Diencephalon (tissue), 1 donor: ENCODE measurements at places on chromosomes 4 and X. TPM values are rescaled to one million over a fixed set of nuclear protein-coding genes. Genes with fewer than 3 reads are reported as not detected.

The TRO gene
- total RNA-seq, result 126 TPM

The SLITRK4 gene
- total RNA-seq, result 59.3 TPM

The SLC16A2 gene
- 24.5 TPM for total RNA-seq

The CT45A2 gene
- total RNA-seq, result not detected

The MTNR1A gene
- total RNA-seq, result 2.8 TPM

The FAM50A gene
- 26.1 TPM for total RNA-seq
